ENCODE measurements at places on chromosomes 12 and 14.

GRCh38 chr14:81801921-81802320 lies 268.3 kb upstream of the SEL1L start:
- H3K4me1 ChIP-seq: no peaks in the 10 kb centered on the region
- DNase-seq: no peak
- no peak overlapping the region for H3K4me3 ChIP-seq

DNA sequence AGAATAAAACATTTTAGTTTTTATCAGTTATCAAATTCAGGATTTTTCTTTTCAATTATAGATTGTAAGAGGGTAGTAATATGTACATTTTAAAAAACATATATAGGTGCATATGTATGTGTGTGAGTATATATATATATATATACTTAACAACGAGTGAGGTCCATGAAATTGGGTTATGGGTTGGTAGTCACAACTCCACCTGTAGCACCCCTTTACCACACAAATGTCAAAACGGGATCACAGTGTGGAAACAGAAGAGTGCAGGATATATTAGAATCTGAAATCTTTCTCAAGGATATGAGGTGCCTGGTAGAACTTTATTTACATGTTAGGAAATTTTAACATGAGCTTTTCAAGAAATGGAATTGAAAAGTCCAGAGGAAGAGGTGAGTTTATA lies 31.3 kb downstream of the MIA2 start:
- no peaks in the 10 kb centered on the region for H3K36me3 ChIP-seq
- peaks cover 19% of the 10 kb centered on the region for H3K4me1 ChIP-seq
- H3K27ac ChIP-seq: no peak overlapping the region
- no peak for DNase-seq

DNA sequence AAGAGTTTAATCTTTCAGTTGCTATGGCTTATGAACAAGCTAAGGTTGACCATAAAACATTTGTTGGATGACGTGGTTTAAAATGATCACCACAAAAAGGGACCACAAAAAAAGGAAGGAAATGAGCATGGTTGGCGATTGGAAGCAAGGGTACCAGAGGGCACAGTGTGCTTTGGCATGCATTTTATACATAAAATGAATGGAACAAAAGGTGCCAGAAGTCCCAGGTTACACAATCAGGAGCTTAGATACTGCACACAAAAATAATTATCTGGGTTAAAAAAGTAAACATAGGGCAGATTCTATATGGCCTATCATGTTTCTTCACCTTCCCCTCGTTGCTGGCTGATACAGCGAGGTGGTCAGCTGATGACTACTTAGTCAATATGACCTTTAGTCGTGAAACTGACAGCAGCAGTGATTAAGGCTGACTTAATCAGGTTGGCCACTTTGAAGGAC lies 50.7 kb downstream of the ZC3H14 start:
- H3K36me3 ChIP-seq: peaks cover 26% of the 10 kb centered on the region
- H3K27me3 ChIP-seq: no peaks in the 10 kb centered on the region
- no peaks in the 10 kb centered on the region for H3K4me1 ChIP-seq
- DNase-seq: no peak
- H3K27ac ChIP-seq: no peak overlapping the region

DNA sequence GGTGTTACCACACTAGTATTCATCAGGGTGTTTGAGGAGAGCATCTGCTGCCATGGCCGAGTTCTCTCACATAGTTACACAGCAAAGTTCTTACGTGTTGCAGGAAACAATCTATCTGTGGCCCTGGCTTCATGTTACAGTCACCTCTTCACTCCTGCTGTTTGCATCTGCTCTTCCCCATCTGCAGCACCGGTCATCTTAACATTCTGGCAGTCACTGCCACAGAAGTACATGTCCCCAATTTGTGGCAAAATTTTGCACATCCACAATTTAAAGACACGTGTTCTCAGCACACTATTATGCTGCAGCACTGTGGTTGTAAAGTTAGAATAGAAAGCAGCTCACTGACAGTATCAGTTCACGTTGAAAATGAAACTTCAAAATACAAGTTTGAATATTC lies 23.2 kb downstream of the MAPK1IP1L start:
- DNase-seq: no peak
- no peaks in the 10 kb centered on the region for H3K27me3 ChIP-seq
- H3K27ac ChIP-seq: no peak overlapping the region
- no peak overlapping the region for H3K4me3 ChIP-seq
- H3K36me3 ChIP-seq: no peaks in the 10 kb centered on the region

DNA sequence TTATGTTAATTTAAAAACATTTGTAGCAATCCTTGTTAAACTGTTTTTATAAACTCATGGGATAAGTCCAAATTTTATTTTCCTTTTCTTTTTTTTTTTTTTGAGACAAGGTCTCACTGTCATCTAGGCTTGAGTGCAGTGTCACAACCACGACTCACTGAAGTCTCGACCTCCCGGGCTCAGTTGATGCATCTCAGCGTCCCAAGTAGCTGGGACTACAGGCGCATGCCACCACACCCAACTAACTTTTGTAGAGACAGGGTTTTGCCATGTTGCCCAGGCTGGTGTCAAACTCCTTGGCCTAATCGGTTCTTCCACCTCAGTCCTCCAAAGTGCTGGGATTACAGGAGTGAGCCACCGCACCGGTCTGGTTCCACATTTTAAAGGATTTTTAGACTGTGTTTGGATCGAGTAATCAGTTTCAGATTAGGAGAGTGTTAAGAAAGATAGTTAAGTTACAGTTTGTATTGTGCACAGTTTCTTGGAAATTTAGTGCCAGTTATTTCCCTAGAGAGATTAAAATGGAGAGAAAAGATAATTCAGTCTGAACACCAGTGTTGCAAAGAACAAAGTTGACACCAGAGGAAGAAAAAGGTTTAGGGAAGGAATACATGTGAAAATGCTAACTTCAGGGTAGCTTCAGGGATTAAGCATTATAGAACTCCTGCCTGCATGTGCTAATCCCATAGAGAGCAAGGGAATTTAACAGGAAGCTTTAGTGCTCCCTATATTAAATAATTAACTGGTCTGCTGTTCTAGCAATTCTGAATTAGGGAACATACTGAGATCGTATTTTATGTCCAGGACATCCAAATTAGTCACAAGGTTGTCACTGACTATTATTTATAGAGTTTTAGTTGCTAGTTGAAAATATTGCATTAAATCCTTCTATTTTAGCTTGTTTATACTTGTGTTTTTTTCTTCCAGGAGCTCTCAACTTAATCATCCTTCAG lies 10.1 kb downstream of the RAP1B start:
- peaks cover 30% of the 10 kb centered on the region for H3K4me1 ChIP-seq
- H3K4me3 ChIP-seq: no peak overlapping the region
- no peak for DNase-seq
- H3K27ac ChIP-seq: no peak overlapping the region

- H3K4me1 ChIP-seq: peaks cover 43% of the 10 kb centered on the region
- DNase-seq: peak; percentile 95
- no peaks in the 10 kb centered on the region for H3K36me3 ChIP-seq
- H3K27me3 ChIP-seq: no peaks in the 10 kb centered on the region
- H3K4me3 ChIP-seq: no peak overlapping the region
These were observed 108.5 kb downstream of the SCARB1 start for GRCh38 chr12:124754949-124755800.

- no peaks in the 10 kb centered on the region for H3K36me3 ChIP-seq
- no peaks in the 10 kb centered on the region for H3K4me1 ChIP-seq
- no peak for DNase-seq
These were observed 402.9 kb upstream of the SOX5 start for GRCh38 chr12:24352363-24352762.

All from thyroid gland (tissue), 4 donors.